Kidney tubule cell (primary cell): ENCODE measurements at places on chromosomes 2 and 18.

GRCh38 chr2:162915858-162916257, 77.3 kb upstream of the KCNH7 start:
- no peak for DNase-seq

DNA sequence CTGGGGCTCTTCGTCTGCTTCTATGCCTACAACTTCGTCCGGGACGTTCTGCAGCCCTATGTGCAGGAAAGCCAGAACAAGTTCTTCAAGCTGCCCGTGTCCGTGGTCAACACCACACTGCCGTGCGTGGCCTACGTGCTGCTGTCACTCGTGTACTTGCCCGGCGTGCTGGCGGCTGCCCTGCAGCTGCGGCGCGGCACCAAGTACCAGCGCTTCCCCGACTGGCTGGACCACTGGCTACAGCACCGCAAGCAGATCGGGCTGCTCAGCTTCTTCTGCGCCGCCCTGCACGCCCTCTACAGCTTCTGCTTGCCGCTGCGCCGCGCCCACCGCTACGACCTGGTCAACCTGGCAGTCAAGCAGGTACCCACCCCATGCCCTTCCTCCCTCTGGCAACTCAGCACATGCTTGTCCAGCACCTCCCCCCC, 24.2 kb downstream of the STEAP3 start:
- DNase-seq = no peak

GRCh38 chr2:21289989-21290388, 166.2 kb downstream of the TDRD15 start:
- DNase-seq = peak; percentile 53

- peak; percentile 51 for DNase-seq
Observed at GRCh38 chr2:26300234-26300925, 45.6 kb upstream of the SELENOI start.

DNA sequence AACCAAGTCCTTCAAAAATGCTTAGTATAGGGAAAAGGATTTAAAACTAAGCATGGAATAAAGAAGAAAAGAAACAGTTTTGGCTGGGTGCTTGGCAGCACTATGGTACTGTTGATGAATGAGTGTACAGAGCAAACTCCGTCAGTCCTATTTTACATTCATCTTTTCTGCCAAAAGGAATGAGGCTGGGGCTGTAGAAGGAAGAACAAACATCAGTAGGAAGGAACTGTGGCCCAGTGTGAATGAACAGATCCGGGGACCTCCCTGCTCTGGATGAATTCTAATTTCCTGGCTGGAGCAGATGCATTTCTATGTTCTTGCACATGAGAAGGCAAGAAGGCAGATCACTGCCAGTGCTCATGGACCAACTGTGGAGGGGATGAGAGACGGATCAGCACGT, 474.0 kb upstream of the MEIS1 start:
- DNase-seq = no peak

DNA sequence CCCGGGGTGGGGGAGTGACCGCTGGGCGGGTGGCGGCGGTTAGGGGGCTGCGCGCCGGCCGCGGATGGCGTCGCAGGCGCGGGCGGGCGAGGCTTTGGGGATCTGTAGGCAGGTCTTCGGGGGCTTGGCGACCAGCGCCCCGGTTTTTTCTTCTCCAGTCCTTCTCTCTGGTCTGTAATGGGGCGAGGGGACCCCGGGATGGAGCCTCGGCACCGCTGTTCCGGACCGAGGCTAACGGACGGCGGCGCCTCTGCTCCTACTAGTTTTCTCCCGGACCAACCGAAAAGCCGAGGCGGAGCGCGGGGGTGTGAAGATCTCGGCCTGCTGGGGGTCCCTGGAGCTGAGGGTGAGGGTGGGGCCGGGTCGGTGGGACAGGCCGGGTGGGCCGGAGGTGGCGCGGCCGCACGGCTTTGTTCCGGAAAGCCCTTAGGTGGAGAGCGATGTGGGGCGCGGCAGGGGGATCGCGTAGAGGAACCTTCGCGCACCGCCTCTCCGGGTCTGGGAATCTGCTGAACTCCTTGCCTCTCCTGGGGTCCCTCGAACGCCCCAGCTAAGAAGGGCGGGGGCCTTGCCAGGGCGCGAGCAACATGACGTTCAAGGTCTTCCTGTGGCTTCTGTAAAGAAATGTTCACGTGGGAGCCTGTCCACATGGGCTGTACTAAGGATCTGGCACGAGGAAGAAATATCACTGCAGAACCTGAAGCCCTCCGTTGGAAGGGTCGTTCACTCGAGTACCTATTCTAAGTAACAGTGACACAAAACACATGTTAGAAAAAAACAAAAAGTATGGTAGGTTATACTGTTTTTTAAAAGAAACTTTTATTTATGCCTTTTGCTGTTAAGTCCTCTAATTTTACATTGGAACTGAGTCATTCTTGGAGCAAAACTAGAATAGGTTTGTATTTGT, 861 bp downstream of the SLC39A10 start:
- peak; percentile 75 for DNase-seq

GRCh38 chr18:80132180-80132812, 23.2 kb downstream of the ADNP2 start:
- DNase-seq = no peak

- no peak for DNase-seq
Observed at GRCh38 chr2:239749272-239749873, 275.8 kb downstream of the NDUFA10 start.

GRCh38 chr18:24853076-24853475, 392.6 kb downstream of the HRH4 start:
- no peak for DNase-seq

- peak; percentile 56 for DNase-seq
Observed at GRCh38 chr2:158890296-158890905, 78.0 kb upstream of the TANC1 start.

GRCh38 chr2:239519089-239519920, 118.5 kb upstream of the HDAC4 start:
- no peak for DNase-seq
